H1 (cell line): ENCODE measurements at places on chromosomes 13 and 19.

DNA sequence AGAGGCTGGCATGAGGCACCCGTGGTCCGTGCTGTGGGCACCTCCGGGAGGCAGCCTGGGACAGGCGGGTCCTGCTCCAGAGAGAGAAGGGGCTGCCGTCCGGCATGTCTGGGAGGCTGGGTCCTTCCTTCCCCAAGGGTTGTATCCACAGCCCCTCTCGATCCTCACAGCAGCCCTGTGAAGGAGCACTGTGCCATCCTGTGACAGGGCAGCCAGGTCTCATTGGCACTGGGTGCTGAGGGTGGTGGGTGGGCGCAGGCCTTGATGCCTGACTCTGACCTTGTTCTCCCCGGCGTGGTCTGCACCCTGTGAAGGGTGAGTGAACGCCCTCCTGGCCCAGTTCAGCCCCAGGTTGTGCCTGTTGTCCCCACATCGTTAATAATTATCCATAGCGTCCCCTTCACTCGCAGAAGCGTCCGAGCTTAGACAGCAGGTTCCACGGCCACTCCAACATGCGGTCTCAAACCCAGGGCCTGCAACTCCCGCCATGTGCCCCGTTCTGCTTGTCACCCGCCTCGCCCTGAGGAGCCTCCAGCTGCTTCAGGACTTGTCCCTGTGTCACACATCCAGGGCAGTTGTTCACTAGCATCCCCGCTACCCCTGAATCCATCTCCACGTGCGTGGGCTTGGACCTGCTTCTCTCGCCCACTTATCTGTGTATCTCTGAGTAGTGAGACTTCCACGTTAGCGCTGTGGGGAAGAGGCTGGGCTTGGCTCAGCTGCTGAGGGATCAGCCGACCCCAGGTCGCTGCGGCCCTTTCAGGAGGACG lies 10.6 kb downstream of the ATP11A start:
- DNase-seq = no peak

- no peak for DNase-seq
Observed at GRCh38 chr13:111909971-111910671, 156.8 kb upstream of the SOX1 start.

DNA sequence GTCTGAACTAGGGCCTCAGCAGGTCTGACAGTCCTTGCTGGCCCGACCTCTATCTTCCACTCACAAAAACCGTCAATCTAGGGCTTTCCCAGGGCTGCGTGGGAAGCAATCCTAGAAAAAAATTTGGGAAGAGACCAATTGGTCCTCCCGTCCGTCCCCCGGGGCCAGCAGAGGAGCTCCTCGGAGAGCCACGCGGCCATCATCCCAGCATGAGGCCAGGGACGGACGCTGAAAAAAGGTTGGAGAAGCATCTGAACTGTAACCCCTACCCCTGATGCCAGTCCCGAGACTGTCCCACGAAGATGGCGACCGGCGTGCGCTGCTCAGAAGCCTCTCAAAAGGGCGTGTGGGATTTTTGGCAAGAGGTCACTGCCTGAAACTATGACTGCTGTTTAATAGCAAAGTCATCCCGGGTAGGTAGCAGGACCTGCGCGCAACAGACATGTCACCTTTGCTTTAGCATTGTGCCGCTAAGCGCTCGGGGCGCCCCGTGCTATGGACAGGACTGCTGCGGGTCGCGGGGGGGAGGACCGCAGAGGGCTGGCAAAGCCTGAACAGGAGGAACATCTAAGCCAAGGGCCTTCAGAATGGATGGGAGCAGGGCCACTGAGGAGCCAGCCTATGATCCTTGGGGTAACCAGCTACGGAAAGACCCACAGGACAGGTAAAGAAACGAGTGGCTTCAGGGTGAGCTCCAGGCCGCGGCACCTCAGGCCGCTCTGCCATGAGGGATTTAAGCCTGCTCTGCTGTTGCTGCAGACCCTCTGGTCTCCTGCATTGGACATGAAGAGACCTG lies 10.6 kb downstream of the AKAP8 start:
- DNase-seq = no peak

GRCh38 chr13:52929846-52930245 lies 81.4 kb upstream of the PCDH8 start:
- DNase-seq = no peak

DNA sequence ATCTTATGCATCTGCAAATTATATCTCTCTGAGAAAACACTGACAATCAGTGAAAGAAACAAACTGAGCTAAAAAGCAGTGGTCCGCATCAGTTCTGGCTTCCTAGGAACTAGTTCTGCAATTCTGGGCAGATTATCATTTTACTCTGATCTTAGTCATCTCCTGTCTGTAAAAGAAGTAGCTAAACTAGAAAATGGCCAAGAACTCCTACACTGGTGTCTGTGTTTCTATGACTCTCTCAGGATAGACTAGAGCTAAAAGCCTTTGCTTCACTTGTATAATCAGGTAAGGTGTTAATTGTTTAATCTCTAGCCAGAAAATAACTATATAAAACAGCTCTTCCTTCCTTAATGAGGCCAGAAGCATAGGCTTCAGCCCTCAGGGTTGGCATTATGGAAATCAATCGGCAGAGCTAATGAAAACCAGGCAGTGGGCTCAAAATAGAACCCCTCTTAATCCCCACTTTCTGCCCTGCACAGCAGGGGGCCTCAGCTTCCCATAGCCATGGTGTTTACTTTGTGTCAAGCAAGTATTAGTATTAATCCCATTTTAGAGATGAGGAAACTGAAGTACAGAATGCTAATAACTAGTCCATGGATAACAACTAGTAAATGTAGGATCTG lies 459.2 kb downstream of the FGF14 start:
- no peak for DNase-seq

- DNase-seq = no peak
Observed at GRCh38 chr13:33186861-33187291, 98.7 kb downstream of the STARD13 start.

DNA sequence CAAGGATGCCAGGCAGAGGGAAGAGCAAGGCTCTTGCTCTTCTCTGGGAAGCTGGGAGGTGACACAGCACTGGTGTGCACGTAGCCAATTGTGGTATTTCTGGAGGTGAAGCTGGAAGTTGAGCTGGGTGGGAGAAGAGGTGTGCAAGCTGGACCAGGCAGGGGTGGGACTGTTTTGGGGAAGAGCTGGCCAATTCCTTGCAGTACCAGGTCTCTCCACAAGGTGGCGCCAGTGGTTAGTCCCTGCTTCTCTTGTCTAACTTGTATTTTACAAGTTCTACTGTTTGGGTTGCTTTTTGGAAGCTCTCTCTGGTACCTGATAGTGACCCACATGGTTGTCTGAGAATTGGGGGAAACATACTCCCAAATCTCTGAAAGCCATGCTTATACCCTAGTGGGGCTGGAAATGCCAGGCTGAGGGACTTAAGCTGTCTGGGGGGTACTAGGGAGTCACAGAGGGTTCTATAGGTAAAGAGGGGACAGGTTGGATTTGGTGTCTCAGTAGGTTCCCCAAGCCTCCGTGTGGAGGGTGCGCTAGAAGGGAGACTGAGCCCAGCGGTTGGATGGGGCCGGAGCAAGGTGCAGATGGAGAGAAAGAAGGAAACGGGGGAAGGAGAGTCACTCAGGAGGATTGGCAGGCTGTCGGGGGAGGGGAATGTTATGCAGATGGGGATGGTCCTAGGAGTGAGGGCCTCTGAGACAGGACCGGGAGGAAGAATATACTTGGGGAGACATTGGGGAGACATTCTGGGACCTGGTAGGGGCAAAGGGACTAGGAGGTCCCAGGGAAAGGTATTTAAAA lies 3.0 kb downstream of the HPN start:
- no peak for DNase-seq

DNA sequence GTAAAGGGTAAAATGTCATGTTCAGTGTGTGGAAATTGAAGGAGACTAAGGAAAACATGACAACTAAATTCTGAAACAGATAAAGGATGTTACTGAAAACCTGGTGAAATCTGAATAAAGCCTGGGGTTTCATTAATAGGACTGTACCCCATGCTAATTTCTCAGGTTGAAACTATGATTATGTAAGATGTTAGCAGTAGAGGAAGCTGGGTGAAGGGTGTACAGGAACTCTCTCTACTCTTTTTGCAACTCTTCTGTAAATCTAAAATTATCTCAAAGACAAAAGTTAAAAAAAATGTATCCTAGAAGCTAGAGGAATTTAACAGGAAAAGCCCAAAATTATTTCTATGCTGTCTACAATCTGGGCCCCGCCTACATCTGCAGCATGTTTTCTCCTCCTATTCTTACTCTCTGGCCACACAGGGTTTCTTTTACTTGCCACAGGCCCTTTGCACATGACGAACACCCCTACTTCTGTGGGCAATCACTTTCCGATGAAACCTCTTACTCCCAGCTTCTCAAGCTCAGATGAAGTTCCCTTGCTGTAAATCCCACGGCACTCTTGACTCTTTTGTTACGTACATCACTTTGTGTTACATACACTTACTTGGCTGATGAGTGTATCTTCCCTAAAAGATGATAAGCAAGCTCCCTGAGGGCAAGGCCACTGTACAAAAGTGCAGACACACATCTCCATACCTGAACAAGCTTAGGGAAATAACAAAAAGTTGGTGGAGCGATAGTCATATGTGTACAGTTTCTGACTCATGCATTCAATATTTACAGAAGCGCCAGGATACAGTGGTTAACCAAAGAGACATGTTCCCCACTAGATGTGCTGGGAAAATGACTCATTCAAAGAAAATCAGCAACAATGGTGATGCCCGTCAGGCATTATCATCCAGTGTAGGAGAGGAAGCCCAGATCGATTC lies 32.6 kb downstream of the RUBCNL start:
- DNase-seq = no peak

GRCh38 chr19:3033595-3034405 lies 4.7 kb upstream of the TLE2 start:
- DNase-seq = no peak

DNA sequence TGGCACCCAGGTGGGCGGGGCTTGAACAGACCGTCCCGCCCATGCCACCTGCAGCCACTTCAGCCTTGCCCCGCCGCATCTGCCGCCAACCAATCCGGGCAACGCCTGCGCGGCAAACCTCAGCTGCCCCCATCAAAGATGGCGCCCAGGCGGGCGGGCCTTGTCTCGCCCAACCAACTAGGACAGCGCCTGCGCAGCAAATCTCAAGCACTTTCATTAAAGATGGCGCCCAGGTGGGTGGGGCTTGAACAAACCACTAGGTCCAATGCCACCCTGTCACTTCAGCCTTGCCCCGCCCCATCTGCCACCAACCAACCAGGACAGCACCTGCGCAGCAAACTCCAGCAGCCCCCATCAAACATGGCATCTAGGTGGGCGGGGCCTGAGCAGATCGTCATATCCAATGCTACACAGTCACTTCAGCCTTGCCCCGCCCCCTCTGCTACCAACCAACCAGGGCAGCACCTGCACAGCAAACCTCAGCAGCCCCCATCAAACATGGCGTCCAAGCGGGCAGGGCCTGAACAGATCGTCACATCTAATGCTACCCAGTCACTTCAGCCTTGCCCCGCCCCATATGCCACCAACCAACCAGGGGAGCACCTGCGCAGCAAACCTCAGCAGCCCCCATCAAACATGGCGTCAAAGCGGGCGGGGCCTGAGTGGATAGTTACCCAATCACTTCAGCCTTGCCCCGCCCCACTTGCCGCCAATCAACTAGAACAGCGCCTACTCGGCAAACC lies 1.4 kb downstream of the PEG3 start:
- no peak for DNase-seq

- DNase-seq = no peak
Observed at GRCh38 chr19:32680986-32681385, 5.3 kb downstream of the RGS9BP start.

- peak; percentile 81 for DNase-seq
Observed at GRCh38 chr19:55092423-55093318, 17.0 kb downstream of the EPS8L1 start.

GRCh38 chr13:66665991-66666390 lies 564.1 kb downstream of the PCDH9 start:
- no peak for DNase-seq

DNA sequence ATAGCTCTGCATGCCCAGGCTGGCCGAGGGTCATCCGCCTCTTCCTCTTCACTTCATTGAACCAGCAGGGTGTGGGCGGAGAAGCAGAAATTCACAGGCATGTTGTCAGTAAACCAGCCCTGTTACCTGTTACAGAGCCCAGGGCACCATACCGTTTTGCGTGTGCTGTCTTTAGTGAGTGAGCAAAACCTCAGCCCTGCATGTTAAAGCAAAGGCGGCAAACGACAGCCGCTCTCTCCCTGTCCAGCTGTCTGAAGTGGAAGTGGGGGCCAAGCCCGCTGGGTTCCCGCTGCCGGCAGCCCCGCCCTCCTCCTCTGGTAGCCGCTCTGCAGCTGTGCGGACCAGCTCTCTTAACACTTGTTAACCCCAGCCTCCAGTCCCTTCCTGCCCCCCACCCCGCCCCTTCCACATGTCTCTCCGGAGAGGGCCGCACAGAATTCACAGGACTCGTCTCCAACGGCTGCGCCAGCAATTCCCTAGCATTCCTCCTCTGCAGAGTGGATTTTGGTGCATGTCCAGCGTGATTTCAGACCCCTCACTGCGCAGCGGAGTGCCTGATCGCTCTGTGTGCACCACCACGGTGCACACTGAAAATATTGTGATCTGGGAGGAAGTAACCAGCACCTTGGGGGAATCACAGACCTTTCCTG lies 12.7 kb downstream of the KLHL26 start:
- no peak for DNase-seq

- DNase-seq = no peak
Observed at GRCh38 chr13:28631801-28632200, 27.1 kb upstream of the POMP start.

GRCh38 chr13:44693156-44693764 lies 117.1 kb upstream of the TSC22D1 start:
- DNase-seq = no peak

DNA sequence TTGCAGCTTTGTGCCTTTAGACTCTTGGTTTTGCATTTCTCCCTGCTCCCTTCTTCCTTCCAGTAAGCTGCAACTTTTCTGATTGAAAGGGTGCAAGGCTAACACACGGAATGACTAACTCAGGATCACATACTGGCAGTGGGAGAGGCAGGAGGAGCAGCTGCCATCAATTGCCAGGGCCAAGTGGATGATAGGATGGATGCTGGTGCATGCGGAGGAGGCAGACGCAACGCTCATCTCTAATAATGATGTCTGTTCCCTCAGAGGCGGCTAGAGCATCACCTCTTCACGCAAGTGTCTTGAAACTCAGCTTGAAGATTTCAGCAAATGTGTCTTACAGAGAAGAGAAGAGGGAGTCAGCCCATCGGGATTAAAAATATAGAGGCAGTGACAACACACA lies 49.5 kb upstream of the TPM4 start:
- DNase-seq = no peak

GRCh38 chr19:32580353-32580900 lies 563 bp upstream of the PDCD5 start:
- no peak for DNase-seq
